Activated CD4-positive, alpha-beta T cell treated with anti-CD3 and anti-CD28 coated beads, Interleukin-2, amount 50 U/mL, for 16 hours (primary cell): ENCODE measurements at places on chromosomes 7 and 10.

- no peak for DNase-seq
Observed at GRCh38 chr7:32535162-32535702, 39.9 kb downstream of the AVL9 start.

- no peak for DNase-seq
Observed at GRCh38 chr7:27704422-27705199, 35.4 kb upstream of the TAX1BP1 start.

DNA sequence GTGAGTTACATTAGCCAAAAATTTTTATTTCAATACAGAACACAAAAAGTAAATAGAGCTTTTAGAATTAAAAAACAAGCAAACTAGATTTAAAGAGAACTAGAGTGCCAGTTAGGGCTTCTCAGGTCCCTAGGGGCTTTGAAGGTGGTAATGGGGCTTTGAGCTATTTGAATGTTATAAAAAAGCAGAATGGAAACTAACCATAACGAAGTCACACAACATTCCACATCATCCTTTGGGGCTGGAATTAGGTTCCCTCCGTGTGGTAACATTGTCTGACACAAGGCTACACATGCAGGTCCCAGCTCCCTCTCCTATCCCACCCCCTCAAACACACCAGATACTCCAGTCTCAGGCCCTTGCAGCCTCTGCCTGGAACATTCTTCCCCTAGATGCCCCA is 15.3 kb downstream of the JAZF1 start:
- no peak for DNase-seq

DNA sequence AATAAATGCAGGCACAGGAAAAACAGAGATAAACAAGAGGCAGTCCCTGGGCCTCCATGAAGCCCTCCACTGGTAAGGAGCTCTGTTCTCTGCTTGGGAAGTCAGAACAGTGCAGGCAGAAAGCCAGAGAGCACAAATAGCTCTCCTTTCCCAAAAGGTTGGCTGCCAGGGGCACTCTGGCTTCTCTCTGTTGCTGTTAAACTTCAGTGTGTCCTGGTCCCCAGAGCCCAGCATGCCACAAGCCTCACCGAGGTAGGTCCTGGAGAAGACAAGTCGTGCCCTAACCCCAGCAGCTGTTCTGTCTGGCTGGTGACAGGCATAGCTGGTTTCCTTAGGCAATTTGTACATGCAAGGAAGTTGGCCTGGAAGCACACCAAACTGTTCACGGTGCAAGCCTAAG is 17.3 kb downstream of the SLC16A12 start:
- DNase-seq: no peak

DNA sequence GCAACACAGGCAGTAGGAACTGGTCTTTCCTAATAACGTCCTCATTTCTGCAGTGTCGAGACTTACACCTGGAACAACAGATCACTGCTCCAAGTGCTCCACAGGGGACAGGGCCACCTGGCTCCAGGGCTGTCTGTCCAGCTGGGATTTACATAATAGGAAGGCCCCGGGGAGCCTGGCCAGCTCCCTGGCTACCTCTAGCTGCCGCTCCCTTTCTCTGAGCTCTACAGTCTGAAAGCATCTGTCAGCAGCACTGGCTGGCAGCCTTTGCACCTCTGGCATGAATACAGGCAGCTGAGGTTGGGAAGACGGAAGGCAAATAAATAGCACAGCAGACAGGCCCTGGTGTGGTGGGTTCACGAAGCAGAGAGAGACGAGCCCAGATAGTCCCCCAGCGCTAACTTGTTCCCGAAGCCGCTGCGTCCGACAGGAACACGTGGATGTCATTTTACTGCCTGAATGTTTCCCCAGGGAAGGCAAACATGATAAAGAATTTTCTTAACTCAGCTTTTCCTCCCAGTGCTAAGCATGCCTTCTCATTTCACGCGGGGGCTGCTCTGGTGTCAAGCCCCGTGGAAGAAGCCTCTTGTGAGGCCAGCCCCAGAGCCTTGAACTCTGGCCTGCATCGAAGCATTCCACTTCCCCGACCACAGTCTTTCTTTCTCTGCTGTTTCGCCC is 105.4 kb downstream of the ITIH5 start:
- DNase-seq: no peak

DNA sequence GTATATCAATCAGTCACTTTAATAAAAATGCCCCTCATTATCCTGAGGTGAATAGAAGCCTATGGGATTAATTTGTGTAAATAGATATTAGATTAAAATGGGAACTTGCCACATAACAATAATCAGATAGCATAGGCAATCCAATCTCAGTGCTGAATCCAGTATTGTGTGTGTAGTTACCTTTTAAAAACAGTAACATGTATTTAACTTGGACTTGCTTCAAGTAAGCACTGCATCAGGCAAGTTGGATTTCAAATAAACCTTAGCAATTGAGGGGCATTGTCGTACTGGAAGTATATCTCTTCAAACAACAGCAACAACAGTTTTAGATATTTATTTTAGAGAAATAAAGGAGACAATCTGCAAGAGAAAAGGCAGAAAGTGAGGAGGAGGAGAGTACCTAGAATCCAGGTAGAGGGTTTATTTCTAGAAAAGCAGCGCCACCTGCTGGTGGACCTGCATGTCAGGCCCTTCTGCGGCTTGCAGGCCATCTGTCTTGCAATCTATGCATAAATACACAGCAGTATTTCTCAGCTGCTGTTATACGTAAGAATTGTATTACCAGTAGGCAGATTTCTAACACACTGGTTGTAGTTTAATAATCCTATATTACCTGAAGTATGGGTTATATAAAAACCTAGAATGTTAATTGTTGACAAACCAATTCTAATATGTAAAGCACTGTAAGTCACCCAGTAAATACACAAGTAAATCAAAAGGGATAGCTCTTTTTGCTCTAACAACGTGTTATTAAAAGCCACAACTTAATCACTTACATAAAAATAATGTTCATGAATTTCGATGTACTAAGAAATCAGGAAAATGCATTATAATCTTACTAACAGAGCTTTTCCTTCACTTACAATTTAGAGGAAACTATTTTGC is 652.8 kb downstream of the KCNMA1 start:
- peak; percentile 64 for DNase-seq

DNA sequence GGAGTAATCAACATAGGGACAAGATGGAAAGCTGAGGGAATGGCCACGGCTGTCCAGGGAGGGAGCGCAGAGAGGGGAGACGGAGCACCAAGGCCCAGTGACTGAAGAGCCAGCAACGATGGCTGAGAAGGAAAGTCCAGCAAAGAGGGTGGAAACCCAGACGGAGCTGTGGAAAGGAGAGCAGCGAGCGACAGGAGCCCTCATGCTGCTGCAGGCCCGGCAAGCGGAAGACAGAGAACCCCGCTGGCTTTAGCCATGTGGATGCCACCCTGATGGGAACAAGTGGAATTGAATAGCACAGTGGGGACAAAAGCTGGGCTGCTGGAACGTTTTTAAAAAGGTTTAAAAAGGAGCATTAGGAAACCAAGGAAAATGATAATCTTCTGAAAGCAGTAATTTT is 82.9 kb upstream of the DDC start:
- no peak for DNase-seq

DNA sequence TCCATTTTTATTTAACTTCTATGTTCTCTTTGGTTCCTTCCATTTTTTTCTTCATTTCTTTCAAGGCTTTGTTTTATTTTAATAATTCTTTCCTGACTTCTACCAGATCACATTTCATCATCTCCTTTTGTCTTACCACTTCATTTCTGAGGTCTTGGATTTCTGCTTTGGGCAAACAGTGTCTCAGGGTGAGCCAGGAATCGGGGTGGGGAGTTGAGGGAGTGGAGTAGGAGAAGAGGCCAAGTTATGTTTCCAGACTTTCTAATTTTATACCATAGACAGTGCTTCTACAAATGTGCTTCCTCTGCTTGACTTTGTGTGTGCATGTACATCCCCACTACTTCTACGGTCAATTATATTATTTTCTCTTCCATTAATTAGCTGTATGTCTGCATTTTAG is 112.1 kb downstream of the PRKG1 start:
- no peak for DNase-seq

DNA sequence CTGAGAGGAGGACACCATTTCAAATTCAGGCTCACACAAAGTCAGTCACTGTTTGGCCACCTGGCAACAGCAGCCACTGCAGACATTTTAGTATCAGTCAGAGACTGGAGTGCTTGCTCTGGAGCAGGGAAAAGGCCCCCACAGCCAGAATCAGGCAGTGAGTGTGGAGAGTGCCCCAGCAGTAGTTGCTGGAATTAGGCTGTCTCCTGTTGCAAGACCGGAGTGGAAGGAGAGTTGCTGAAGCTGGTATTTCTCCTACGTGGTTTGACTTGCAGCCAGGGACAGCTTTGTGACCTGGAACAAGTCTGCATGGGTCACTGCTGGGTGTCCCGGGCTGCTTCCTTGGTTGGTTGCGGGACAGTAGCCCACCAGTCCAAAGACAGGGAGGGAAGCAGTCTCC is 78.4 kb upstream of the TMEM168 start:
- DNase-seq: no peak

GRCh38 chr10:46024948-46025347 is 5.5 kb downstream of the NCOA4 start:
- DNase-seq: no peak

DNA sequence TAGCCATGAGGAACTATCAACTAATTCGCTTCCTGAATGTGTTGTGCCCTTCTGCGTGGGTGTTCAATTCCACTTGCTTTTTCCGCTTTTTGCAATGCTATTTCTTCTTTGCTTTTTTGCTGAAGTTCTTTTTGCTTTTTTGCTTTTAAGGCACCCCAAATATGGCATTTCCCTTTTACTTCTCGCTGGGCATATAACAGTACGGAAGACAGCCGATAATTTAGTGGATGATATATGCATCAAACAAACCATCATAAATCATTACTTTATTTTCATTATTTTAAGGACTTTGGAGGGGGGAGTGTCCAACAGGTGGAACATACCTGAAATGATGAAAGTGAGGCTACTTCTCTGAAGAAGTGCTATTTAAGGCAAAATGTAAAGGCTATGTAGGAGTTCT is 277.0 kb upstream of the MTPN start:
- DNase-seq: no peak

GRCh38 chr7:46291050-46291438 is 370.0 kb upstream of the IGFBP3 start:
- no peak for DNase-seq

- no peak for DNase-seq
Observed at GRCh38 chr7:108234281-108234680, 104.1 kb upstream of the LAMB4 start.

DNA sequence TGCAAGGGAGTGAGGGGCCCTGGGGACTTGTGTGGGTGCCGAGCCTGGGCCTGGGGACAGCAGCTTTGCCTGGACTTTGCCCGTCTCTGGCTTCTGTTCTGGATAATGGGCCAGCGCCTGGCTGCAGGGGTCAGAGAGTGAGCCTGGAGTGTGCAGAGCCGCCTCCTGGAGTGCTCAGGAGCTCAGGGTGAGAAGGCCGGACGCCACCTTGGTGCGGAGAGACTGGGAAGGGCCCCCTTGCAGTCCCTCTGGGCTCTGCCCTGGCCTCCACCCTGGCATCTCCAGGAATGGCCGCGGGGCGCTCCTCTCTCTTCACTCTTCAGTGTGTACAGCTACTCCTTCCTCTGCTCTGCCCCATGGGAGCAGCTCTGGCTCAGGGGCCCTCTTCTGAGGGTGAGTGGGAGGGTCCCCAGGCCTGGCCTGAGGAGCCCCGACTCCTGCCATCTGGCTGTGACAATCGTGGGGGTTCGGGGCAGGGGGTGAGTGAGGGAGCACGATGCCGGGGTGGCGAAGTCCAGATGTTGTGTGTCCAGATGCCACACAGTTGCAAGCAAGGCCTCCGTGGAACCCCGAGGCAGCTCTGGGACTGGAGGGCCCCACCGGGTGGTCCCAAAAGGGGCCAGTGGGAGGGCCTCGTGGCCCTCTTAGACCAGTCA is 187.1 kb downstream of the DNAJB6 start:
- DNase-seq: no peak

GRCh38 chr10:110174201-110174600 is 33.2 kb upstream of the MXI1 start:
- no peak for DNase-seq

- peak; percentile 42 for DNase-seq
Observed at GRCh38 chr10:61781969-61782403, 119.3 kb downstream of the CABCOCO1 start.

- no peak for DNase-seq
Observed at GRCh38 chr7:15765753-15766152, 79.3 kb upstream of the MEOX2 start.

DNA sequence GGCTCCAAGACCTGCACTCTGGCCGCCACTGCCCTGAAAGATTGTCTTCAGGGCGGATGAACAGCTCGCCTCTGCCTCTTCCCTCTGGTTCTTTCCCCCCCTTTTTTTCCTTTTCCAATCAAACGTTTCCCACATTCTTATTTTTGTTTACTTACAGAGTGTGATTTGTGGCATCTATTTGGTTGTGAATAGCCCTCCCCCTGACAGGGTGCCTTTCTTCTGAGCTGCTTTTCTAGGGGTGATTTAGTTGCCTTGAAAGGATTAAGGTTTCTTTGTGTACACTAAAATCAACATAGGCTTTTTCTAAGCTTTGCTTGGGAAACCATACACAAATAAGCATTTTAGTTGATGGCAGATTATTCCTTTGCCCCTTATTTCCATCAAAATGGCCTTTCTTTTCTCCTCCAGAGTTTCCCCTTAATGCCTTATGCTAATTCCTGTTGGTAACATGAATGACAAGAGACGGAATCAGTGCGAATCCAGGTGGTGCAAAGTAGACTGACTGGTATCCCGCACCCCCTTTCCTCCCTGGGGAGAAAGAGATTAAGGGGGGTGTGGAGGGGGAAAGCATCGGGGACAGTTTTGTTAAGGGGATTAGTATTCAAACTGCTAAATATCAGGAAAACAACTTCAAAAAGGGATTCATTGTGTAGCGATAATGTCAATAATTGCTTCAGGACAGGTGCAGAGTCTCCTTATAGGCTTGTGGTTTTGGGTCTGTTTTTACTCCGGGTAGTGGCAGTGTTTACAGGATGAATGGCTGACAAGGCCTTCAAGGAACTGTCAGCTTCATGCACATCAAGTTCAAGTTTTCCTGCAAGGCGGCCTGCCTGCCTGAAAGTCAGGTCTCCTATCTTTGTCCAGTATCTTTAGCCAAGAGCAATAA is 431.6 kb upstream of the GALNT17 start:
- DNase-seq: no peak

DNA sequence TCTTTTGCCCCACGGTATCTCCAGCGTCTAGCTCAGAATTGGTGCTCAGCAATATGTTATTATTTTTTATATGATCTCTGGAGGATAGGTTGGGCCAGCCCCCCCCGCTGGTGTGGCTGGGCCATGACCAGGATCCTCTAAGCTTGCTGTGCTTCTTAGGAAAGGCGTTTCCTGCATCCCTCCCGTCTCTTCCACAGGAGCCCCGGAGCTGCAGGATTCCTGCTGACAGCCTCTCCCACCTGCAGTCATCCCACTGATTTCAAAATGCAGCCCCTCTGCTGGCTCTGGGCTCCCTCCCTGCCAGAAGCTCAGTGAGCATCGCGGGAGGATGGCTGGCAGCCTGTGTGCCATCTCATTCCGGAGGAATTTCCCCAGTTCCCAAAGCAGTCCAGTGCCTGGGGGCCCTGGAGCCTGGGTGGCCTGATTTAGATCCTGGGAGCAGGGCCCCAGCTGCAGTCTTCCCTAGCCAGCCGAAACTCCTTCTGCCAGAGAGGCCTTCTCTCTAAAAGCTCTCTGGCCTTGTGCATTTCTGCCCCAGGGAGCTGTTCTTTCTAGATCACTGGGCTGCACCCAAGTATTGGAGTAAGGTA is 21.8 kb upstream of the GOLGA7B start:
- no peak for DNase-seq

- DNase-seq: no peak
Observed at GRCh38 chr7:29192811-29193210, 1.8 kb upstream of the CHN2 start.
